ENCODE measurements at places on chromosomes 12 and 14.

DNA sequence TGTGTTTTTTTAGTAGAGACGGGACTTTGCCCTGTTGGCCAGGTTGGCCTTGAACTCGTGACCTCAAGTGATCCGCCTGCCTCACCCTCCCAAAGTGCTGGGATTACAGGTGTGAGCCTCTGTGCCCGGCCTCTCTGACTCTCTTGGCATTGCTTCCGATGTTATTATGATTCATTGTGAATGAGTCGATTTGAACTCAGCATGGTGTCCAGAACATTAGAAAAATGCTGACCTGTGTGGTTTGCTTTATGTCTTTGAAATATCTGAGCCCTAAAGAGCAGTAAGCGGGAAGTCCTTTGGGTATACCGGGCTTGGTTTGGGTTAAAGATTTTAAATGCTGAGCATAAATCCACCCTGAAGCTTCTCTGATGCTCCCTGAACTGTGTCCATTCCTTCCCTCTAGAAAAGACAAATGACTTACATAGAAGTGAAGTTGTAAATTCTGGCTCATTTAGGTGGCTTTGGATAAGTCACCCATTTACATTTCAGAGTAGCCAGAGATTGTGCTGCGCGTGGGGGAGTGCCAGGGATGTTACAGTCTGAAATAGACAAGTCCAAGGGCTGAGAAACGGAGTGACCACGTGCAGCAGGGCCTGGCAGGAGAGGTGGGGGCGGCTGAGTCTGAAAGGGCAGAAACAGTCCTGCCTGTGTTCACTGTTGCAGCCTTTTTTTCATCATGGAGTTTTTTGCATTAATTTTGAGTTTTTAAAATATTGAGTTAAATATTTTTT is 39.6 kb downstream of the SLC15A4 start:
- DNase-seq = no peak

DNA sequence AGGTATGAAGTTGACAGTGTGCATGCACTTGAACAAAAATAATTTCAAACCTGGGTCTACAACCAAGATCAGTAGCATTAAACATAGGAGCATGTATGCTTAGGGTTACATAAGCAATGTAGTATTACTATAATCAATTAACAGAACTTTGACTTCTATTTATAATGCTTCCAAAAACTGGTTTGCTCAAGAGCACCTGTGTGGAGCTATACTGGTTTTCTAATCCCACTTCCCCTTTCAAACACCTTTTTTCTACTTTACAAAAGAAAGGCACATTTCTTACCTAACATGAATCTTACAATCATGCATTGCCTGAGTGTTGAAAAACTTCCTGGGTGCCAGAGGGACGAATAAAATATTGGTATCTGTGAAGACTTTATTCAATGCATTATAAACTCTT is 72.7 kb downstream of the EFCAB11 start:
- no peak for DNase-seq

- no peak for DNase-seq
These were observed 440.1 kb upstream of the FAR2 start for GRCh38 chr12:28708918-28709371.

- DNase-seq = no peak
These were observed 528.5 kb upstream of the CCDC196 start for GRCh38 chr14:65957631-65958205.

DNA sequence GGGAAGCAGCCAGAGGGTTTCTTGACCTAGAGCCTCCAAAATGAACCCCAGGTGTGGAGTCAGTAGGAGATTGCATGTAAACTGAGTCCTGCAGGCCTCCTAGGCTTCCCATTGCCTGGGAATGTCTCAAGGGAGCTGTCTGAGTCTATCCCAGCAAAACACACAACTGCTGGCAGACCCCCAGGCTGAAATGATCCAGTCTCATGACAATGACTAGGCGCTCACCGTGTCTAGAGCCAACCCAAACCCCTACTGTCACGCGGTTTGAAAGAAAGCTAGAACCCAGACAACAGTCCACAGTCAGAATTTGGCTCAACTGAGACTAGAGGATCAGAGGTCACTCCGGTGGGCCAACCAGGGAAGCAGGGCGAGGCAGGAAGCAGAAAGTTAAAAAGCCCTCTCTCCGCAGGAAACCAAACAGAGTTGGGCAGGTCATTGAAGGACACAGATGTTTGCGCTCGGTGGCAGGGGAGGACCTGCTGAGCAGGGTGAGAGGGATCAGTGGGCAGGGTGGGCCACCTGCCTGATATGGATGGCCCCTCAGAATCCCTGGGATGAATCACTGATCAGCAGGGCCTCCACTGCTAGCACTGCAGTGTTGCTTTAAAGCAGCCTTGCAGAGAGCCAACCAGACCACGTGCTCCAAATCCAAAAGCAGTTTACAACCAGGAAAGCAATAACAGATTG is 23.8 kb downstream of the ACTN1 start:
- DNase-seq = no peak

DNA sequence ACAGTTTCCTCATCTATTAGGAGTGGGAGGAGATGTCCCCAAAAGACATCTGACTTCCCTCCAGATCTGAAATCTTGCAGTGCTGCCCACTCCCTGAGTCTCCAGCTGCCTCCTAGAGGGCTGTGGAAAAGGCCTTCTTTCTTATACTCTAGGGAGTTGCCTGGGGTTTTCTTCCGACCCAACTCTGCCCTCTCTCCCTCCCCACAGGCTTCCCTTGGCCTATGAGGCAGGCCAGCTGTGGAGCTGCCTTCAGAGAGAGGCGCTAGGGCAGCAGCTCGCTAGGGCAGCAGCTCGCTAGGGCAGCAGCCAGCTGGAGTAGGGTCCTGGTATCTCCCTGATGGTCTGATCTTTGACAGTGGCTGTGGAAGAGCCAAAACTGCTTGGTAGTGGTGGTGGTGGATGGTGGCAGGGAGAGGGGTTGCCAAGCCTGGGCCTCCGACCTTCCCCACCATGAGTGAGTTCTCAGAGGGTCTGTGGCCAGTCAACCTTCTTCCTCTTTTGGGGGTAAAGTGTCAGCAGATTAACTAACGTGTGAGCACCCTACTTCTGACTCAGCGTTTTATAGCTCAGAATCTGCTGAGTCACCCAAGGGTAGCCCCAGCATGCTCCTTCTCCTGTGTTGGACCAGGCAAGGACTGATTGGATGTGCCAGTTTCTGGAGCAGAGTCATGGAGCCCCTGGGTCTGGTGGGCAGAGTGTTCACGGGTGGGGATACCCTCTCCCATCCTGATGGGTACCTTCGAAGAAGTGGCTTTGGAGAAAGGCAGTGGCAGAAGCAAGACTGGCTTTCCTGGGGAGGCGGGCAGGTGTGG is 2.3 kb downstream of the SLC48A1 start:
- DNase-seq = no peak

DNA sequence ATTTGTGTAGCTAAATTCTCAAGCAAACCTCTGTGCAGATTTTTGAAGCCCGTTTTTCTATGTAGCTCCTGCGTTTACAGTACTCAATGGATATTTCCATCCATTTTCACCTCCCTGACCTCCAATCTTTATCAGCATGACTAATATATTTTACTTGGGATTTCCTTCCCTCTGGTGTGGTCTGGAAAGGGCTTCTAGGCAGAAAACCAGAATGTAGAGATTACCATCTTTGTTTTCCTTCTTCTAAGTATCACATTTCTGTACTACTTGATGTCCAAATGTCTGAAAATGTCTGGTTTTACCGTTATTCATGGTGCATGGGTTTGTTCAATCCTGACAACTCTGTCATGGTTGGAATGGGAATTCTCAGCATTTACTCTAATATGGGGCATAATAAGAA is 907.6 kb upstream of the FLRT2 start:
- DNase-seq = no peak

DNA sequence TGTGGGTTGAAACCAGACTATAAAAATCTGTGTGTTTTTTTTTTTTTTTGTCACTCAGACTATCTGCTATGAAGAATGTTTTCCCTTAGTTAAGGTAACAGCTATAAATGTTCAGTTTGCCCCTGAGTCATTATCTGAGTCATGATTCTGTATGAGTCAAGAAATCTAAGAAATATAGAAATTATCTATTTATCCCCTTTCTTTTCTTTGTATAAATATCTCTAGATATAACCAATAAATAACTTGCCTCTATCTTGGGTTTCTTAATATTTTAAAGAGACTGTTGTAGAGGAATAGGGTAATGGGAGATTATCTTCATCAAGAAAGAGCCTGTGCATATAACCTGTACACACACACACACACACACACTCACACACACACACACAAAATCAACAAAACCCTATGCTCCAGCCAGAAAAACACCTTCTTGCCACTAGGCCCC is 161.7 kb upstream of the EEA1 start:
- no peak for DNase-seq

- DNase-seq = no peak
These were observed 27.5 kb downstream of the BCAT1 start for GRCh38 chr12:24921251-24922038.

GRCh38 chr12:47391566-47391965 is 311.8 kb upstream of the AMIGO2 start:
- no peak for DNase-seq

- no peak for DNase-seq
These were observed 658.7 kb downstream of the SOX5 start for GRCh38 chr12:23290627-23291330.

DNA sequence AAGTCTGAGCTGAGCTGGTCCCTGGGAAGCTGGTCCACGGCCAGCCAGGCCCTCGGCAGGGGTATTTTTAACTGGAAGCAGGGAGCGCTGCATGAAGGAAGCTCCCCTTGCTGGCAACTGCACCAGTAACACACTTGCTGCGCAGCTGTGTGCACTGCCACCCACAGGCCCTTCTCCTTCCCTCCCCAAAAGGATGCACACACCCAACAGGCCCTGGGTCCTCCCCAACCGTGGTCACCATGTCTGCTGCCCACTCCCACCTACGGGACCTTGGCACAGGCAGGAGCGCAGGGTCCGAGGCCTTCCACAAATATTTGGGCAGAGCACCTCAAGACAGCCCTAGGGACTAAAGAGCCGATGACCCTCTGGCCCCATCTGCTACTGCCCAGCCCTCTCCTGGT is 157.0 kb upstream of the PRMT8 start:
- DNase-seq = no peak

- DNase-seq = no peak
These were observed 110.4 kb downstream of the CNTN1 start for GRCh38 chr12:40802656-40803055.

DNA sequence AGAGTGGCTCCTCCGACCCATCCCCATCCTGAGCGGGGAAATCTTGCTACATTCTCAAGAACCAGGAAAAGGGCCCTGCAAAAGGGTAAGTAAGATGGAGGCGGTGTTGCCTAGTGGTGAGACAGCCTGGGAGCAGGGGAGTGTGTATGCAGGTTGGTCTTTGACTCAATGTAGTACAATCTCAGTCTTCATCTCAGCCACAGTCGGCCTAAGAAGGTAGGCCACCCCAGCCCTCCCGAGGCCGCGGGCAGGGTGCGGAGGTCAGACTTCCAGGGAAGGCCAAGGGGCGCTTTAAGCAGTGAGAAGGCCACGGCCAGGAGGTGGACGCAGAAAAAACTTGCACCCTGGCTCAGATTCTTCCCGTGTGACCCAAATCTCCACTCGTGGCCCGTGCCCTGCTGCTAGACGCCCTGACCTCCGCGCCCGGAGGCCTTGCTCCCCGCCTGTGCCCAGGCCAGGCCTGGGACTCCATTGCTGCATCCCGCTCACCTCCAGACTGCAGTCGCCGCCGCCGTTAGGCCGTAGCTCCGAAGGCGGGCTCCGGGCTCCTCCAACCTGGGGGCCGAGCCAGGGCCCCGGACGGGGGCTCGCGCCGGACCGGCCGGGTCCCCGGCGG is 435 bp downstream of the FOXM1 start:
- DNase-seq = no peak

GRCh38 chr12:29653286-29653685 is 130.5 kb downstream of the TMTC1 start:
- no peak for DNase-seq

DNA sequence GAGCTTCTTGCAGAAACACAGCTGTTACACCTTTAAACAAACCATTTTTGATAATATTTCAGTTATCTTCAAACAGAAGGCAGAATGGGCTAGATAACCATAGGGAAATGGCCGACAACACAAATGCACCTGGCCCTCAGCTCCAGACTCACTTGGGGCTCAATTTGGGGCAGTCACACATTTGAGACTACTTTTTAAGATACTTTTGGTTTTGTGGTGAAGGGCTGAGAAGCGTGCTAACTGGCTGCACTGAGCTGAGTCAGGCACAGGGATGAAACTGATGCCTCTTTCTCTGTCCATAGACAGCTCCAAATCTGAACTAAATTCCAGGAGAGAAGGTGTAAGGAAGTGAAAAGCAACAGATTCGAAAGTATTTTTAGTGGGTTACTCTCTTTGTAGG is 18.5 kb upstream of the GRIP1 start:
- no peak for DNase-seq

DNA sequence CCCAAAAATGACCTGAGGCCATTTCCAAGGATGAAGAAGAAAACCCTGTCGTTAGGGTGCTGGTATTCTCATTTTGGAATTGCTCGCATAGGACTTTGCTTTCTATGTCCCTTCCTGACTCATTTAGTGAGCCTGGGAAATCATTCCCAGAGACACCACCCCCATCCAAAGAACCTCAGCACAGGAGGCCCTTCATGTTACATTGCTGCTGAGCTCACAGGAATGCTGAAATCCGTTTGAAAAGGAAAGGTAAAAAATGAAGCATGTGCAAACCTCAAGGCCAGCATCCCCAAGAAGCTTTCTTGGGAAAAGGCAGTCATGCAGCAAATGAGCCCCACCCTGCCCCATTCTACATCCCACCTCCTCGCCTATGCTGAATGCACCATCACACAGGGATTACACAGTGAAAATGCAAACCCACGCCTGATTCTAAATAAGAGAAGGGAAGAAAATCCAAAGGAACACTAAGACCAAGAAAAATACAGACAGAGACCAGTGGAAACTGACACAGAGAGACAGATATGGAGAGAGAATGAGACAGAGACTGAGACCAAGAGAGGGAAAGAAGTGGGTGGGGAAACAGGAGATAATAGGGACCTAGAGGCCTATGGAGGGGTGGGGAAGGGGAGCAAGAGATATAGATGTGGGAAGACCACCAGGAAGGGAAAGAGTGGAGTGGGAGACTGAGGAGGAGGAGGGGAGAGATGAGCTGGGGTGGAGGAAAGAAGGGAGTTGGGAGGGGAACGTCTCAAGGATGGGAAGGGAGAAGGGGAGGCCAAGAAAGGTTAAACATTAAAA is 33.5 kb downstream of the NIN start:
- no peak for DNase-seq

- DNase-seq = no peak
These were observed 230.6 kb downstream of the KSR2 start for GRCh38 chr12:117738233-117738632.

DNA sequence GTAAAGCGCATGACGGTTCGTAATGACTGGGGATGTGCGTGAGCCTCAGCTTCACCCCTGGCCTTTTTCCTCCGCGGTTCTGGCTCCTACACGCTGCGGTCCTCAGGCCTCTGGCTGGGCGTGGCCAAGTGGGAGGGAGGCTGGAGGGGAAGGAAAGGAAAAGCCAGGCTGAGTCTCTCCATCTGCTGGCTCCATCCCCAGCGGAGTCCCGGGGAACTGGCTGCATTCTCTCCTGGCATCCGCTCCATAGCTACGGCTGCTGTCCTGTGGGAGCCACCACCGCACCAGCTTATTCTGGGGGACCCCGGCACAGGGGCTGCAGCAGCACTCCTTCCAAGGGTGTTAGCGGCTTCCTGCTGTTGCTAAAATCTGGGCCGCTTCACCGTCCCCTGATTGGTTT is 68.2 kb upstream of the SLC24A4 start:
- no peak for DNase-seq

- no peak for DNase-seq
These were observed 7.1 kb upstream of the PGF start for GRCh38 chr14:74962493-74962892.
